Stimulated activated CD4-positive, alpha-beta T cell treated with anti-CD3 and anti-CD28 coated beads, TNF-alpha, amount 100 ng/mL, for 48 hours (primary cell): ENCODE measurements at places on chromosomes 2 and 18.
A peak's percentile ranks its signal among the peaks of the same experiment; 100 is the strongest.

GRCh38 chr2:232981356-232981755, 31.7 kb downstream of the NGEF start:
- no peak for DNase-seq

DNA sequence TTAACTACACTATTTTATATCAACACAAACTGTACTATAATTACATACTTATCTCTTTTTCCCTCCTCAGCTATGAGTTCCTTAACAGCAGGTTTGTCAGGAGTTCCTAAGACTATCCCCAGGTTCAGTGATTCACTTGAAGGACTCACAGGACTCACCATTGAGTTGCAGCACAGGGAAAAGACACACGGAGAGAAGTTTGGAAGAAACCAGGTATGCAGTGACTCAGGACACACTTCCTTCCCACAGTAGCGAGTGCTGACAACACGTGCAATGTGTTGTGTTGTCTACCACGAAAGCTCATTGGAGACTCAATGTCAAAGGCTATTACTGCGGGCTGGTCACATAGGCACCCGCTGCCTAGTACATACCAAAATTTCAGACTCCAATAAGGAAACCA, 32.0 kb downstream of the MGAT4A start:
- no peak for DNase-seq

GRCh38 chr18:75221897-75222296, 11.3 kb downstream of the TSHZ1 start:
- DNase-seq: no peak

- no peak for DNase-seq
Observed at GRCh38 chr2:18752667-18753422, 163.5 kb upstream of the NT5C1B start.

GRCh38 chr2:164138750-164139149, 402.9 kb upstream of the FIGN start:
- no peak for DNase-seq

GRCh38 chr2:43030551-43031307, 195.7 kb downstream of the ZFP36L2 start:
- DNase-seq: no peak

DNA sequence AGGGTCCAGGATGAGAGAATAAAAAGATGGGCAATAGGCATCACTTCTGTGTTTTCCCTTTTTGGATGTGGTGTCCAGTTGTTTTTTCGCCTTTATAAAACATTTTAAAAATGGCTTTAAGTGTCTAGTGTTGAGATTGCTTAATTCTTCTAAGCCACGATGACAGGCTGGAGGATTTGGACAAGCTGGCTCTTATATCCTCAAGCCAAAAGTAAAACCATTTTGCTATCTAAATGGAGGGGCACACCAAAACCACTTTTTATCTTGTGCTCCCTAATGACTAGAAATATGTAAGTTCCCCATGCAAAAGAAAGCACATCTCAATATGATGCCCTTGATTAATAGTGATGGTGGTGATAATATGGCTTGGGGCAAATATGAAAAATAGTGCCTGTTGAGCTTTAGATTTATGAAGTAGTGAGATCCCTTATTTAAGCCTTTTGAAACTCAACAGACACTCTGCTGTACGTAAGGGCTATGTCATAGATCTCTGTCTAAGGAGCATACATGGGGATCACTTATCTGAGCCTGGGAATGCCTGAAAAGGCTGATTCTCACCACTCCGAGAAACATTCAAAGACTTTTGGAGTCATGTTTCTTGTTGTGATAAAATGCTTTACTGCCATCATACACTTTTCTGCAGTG, 185.5 kb downstream of the KCNS3 start:
- no peak for DNase-seq

DNA sequence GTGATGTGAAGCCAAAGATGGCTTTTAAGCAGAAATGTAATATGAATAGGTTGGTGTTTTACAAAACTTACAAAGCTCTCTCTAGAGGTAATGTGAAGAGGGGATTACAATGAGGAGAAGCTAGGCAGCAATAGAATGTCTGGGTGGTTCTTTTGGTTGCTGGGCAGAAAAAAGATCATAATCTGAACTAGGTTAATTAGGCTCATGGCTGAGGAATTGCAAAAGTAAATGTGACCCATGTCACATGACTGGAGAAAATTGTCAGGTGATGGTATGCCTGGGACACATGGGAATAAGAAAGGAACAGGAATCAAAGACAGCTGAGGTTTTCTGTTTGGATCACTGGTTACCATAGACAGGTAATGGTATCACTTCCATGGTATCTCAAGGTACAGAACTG, 7.5 kb upstream of the RIT2 start:
- DNase-seq: no peak

GRCh38 chr2:14301331-14301730, 331.2 kb upstream of the LRATD1 start:
- no peak for DNase-seq

DNA sequence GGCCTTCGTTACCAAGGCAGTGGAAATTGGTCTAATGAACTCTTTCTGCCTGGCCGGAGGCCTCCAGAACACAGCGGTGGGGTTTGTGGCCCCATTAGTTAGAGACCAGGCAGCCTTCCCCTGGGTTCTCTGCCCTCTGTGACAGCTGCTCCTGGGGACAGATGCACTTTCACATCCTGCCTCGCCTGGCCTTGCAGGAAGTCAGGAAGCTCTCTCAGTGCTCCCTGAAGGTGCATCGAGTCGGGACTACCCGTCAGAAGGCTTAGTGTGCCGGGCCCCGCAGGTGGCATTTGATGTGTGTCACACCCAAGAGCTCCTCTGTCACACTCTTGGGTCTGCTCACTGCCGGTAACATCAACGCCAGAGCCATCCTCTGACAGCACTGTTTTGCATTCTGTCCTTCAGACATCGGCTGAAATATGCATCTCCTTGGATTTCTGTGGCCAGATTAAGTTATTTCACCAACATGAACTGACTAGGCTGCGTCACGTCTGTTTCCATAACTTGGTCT, 158.3 kb downstream of the LDLRAD4 start:
- peak; percentile 65 for DNase-seq

DNA sequence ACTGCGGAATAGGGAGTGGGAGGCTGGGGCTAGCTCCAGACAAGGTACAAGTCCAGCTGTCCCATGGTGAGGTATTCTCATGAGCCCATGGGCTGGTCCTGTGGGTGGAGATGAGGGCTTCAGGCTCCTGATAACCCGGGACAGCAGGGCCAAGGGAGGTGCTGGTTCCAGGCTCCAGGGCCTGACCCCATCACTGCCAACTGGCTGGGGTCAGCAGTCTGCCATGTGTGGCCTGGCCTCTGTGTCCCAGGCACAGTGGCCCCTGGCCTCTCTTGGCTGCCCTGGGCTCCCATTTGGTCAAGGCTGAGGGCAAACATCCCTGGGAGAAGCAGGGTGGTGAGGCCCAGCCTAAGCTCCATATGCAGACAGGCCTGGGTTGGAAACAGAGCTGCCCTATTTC, 966 bp upstream of the OXER1 start:
- no peak for DNase-seq

DNA sequence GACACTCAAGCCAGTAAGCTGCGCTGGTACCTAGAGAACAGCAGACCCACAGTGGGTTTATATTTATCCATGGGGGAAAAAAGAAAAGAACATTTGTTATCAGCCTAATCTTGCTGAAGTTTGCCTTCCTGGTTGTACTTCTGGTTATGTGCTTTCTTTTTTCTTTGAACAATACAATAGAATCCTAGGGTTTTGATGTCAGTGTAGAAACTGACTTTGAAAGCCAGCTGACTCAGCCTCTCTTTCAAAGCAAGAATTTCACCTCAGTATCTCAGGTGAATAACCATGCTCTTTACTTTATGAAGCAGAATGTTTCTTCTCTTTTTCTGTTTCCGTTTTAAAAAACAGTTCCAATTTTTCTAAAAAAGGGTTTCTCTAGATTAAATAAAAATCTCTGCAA, 78.4 kb downstream of the CD8B2 start:
- DNase-seq: no peak
